Forelimb muscle (tissue), 1 donor: ENCODE measurements at places on chromosomes 5 and 9. TPM values are rescaled to one million over a fixed set of nuclear protein-coding genes. Genes with fewer than 3 reads are reported as not detected.

DNA sequence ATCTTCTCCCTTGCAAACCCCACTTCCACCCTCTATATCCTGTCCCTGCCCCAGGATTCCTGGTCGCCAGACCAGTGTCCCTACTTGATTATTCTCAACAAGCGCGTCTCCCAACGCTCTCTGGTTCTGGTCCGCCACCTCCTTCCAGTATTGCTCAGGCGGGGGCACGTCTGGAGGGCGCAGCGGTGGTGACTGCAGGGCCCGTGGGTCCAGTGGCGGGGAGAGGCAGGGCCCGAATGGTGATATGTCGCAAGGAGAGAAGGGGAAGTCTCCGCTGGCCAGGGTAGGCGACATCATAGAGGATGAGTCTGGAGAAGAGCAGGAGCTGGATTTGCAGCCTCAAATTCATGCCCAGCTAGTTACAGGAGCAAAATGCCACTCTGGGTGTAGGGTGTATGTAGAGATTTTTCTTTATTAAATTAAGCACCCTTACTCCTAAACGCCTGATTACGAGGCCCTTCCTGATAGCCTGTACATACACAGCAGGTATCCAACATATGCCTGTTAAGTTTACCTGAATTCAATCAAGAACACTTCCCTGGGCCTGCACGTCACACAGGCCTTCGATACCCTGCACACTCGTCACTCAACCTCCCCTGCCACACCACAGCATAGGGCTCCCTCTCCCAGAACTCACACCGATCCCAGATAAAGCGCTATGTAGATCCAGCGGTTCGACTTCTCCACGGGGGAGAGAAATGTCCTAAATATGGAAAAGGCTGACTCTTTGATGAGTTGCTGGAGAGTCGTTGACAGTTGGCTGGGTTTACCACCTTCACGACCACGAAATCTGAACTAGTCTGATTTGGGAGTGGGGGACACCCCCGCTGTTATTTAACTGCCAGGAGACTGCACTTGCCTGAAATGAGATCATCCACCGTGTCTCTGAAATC lies 4.8 kb downstream of the MCIDAS start:
- no peak for DNase-seq

GRCh38 chr5:35832762-35833161 lies 23.9 kb upstream of the IL7R start:
- DNase-seq, result no peak

The MYORG gene
- 16.3 TPM for polyA plus RNA-seq

- DNase-seq, result no peak
These were observed 158.3 kb upstream of the PITX1 start for GRCh38 chr5:135192351-135192750.

DNA sequence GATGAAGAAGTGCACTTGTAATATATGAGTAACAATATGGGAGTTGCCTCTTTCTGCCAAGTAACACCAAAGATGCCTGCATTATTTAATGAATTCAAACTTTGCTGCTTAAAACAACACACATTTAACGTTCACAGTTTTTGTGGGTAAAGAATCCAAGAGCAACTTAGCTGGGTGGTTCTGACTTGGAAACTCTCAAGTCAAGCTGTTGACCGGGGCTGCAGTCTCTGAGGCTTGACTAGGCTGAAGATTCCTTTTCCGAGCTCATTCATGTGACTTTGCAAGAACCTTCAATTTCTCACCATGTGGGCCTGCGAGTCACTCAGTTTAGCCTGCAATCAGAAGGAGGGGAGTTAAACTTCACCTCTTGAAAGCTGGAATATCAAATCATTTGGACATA lies 53.0 kb upstream of the TRPC7 start:
- DNase-seq, result no peak

DNA sequence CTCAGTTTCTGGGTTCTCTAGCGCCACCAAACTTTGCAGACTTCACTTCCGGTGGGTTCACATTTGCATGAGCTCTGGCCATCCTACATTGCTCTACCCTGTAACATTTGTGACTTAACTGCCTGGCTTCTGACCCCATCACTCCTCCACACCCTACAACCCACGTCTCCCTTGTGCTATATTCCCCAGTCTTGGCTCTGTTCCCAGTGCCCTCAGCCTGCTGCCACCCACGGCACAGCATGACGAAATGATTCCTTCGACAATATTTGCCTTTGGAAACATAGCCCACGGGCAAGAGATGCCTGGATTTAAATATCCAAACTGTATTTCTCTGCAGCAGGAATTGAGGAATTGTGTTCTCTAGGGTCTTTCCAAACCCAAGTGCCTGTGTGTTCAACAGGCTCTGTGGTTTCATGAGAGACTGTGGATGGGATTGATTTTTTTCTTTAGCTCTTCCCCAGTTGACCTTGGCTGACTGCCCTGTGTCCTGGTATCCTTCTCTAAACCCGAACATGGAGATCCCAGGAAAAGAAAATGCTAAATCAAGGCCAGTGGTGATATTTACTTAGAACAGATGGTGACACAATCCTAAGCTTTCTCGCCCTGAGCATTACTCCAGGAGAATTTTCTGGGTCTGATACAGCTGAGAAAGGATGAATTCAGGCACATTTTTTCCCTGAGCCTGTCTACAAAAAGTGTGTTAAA lies 44.4 kb upstream of the GRIA1 start:
- DNase-seq, result no peak

DNA sequence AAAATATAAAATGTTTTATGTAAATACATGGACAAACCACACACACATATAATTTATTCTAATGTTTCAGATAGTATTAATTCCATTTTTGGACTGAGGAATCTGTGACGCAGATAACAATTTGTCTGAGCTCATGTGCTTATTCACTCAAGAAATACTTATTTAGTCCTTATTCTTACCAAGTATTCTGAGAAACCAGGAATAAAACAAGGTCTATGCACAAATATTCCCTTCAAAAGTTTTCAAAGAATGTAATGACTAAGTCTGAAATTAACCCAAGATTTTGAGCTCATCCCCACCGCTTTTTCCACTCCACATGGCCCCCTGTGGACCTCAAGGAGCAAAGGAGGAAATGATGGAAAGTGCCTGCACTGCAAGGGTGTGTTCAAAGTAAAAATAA lies 1022.3 kb downstream of the EFNA5 start:
- DNase-seq, result no peak

- DNase-seq, result no peak
These were observed 14.5 kb downstream of the GABRA6 start for GRCh38 chr5:161700065-161700464.

The MAP3K1 gene
- polyA plus RNA-seq, result 11.0 TPM

DNA sequence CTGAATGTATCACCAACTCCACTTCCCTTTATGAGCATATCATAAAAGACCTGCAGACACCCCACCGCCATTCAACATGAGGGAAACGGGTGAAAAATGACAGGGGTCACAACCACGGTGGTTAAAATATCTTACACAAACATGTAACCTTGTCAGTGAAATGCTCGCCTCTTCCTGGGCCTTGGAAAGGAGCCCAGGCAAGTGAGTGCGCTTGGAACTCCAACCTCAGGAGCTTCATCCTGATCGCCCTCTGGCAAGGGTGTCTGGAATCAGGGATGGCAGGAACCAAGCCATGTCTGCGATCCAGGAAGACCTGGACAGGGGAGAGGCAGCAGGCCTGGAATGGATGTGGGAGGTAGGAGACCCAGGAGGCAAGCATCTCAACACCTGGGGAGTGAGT lies 282.7 kb downstream of the GAS1 start:
- no peak for DNase-seq

- DNase-seq, result peak; percentile 78
These were observed 83.2 kb upstream of the TAS2R1 start for GRCh38 chr5:9713356-9713755.

GRCh38 chr9:18319918-18320445 lies 154.0 kb upstream of the ADAMTSL1 start:
- DNase-seq, result no peak

DNA sequence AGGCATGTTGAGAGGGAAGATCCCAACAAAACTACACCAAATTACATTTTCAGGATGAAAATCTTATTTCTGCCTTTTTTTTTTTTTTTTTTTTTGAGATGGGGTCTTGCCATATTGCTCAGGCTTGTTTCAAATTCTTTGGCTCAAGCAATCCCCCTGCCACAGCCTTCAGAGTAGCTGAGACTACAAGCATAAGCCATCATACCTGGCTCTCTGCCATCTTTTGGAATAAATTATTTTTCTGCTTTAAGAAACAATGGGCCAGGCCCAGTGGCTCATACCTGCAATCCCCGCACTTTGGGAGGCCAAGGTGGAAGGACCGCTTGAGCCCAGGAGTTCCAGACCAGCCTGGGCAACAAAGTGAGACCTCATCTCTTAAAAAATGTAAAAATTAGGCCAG lies 14.3 kb downstream of the AFF4 start:
- DNase-seq, result no peak

- no peak for DNase-seq
These were observed 58.2 kb upstream of the CKS2 start for GRCh38 chr9:89252651-89253267.

GRCh38 chr5:38710627-38711026 lies 135.2 kb upstream of the OSMR start:
- DNase-seq, result no peak

- no peak for DNase-seq
These were observed 49.2 kb upstream of the MINAR2 start for GRCh38 chr5:129698661-129699060.

GRCh38 chr5:142819825-142820224 lies 49.6 kb downstream of the ARHGAP26 start:
- no peak for DNase-seq

- DNase-seq, result no peak
These were observed 85.0 kb downstream of the PRRT1B start for GRCh38 chr9:131630205-131630831.

DNA sequence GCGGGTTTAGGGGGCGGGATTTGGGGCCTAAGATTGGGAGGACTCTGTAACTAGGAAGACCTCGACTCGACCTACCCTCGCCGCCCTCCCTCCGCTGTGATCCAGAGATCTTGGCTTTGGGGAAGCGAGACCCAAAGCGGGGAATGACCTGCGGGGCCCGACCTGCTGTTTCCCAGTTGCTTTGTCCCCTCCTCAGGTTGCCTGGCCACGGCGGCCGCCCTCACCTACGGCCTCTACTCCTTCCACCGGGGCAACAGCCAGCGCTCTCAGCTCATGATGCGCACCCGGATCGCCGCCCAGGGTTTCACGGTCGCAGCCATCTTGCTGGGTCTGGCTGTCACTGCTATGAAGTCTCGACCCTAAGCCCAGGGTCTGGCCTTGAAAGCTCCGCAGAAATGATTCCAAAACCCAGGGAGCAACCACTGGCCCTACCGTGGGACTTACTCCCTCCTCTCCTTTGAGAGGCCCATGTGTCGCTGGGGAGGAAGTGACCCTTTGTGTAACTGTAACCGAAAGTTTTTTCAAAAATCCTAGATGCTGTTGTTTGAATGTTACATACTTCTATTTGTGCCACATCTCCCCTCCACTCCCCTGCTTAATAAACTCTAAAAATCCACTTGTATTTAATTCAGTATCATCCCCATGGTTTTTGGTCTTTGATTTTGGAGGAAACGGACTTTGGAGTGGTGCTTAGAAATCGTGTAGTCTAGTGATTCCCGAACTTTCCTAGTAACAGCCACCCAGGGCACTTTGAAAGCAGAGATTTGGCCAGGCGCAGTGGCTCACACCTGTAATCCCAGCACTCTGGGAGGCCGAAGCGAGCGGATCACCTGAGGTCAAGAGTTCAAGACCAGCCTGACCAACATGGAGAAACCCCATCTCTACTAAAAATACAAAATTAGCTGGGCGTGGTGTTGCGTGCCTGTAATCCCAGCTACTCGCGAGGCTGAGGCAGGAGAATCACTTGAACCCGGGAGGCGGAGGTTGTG lies 878 bp downstream of the HIGD2A start:
- no peak for DNase-seq

- DNase-seq, result no peak
These were observed 807.0 kb downstream of the TLE4 start for GRCh38 chr9:80378669-80379293.

- no peak for DNase-seq
These were observed at the start of gene ADAMTS13 for GRCh38 chr9:133421615-133422542. TSS of gene ADAMTS13 (plus strand) at chr9:133422367. CDS start at chr9:133422444, 77 bp downstream.

- no peak for DNase-seq
These were observed 50.8 kb upstream of the TEX48 start for GRCh38 chr9:114732823-114733222.

The MPDZ gene
- 42.9 TPM for polyA plus RNA-seq

DNA sequence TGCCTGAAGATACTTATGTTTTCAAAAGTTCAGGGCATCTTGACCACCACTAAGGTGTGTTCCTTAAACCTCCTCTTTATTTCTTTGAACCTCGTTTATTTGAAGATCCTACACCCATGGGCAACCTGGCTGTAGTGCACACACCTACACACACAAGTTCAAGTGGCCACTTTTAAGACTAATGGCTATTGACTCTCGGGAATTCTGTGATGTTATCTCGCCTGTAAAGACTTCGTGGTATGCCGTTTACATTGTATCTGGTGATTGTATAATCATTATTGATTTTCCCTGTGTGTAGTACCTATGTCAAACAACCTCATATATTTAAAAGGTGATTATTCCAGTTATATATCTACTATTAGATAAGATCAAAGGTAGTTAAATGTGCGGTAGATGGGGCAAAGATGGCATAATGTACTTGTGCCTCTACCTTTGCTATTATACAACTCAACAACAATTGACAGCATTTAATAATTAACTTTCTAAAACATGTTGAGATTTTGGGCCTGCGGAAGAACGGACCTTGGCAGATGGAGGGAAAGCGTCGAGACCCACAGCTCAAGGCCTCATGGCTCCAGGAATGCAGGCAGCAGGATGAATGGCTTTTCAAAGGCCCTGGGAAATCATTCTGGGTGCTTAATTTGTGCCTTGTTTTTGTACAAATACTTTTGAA lies 51.4 kb upstream of the IRX2 start:
- DNase-seq, result no peak

The CCDC180 gene
- 8.8 TPM for polyA plus RNA-seq

The GLDC gene
- polyA plus RNA-seq, result 0.81 TPM

The IL4 gene
- not detected for polyA plus RNA-seq

DNA sequence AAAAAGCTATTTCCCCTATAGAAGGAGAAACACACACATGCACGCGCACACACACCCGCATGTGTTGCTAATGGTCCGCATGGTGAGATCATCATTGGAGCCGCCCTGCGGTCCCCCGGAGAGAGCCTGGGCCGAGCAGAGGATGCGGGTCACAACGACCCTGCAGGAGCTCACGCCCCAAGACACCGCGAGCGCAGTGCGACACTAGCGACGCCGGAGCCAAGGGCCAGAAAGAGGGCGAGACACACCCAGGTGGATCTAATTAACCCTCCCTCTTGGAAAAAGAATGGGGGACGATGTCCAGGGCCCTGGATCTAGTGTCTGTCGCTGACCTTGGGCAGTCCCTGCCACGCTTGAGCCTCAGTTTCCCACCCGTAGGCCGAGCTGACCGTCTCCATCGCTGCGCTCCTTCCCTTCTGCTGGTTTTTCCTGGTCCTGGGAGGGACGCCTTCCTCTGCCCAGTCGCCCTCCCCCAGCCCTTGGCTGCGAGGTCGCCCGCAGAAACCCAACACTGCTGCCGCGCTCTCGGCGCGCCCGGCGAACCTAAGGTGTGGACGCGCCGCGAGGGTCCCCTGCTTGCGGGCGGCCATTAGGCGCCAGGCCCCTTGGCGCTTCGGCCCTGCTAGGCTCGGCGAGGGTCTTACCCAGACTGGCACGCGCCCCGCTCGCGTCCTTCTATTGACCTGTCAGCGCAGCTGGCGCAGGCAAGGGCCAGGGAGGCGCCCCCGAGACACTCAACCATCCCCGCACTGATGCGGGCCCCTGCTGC lies 47.5 kb upstream of the RNF20 start:
- DNase-seq, result no peak
